ENCODE measurements at places on chromosomes 7 and 10.

- DNase-seq = no peak
These were observed 12.0 kb upstream of the NRCAM start for GRCh38 chr7:108468246-108468645.

DNA sequence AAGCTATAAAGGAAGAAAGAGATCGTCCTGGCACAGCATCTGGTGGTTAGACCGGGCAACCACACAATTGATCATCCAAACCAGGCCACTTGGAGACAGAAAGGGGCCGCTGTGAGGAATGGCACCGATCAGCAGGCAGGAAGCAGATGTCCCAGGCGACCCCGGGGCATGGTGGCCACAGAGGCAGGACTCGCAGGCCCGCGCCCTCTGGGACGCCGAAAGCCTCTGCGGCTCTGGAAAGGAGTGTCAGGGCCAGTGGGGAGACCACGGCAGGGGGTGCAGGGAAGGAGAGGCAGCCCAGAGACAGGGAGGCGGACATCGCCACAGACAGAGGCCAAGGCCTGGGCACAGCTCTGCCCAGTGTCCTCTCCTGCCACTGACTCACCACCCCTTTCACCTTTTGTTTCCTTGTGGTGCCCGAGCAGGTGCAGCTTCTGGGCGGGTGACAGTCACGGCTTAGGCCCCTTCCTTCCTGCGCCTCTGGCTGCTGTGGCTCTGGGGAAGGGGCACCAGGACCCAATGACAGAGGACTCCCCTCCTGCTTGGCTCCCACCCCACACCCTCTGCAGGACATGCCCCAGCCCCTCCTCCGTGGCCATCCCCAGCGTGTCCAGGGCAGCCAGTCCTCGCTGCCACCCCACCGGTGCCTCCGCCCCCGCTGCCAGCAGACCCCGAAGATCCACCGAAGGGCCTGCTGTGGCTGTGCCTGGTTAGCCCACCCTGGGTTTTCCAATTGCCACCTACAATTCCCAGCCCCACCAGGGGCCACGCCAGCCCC, 10.9 kb downstream of the STK32C start:
- no peak for DNase-seq

DNA sequence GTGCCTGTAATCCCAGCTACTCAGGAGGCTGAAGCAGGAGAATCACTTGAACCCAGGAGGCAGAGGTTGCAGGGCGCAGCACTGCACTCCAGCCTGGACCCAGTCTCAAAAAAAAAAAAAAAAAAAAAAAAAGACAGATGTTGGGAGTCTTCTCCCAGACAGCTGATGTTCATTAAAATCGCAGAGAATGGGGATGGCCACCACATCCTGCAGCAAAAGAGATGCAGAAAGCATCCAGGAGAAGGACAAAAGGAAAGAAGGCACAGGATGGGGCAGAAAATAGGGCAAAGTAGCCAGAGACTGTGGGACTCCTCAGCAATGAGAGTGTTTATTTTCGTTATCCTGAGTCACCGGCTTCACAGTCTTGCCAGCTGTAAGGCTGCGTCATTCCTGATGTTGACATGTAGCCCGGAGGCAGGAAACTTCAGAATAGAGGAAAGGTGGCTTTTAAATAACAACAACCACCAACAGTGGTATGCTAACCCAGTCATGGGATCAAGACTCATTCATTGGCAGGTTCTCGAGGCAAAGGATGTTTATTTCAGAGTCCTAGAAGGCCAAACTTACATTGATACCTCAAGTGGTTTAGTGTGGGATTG, 149.5 kb upstream of the SVIL start:
- no peak for DNase-seq

DNA sequence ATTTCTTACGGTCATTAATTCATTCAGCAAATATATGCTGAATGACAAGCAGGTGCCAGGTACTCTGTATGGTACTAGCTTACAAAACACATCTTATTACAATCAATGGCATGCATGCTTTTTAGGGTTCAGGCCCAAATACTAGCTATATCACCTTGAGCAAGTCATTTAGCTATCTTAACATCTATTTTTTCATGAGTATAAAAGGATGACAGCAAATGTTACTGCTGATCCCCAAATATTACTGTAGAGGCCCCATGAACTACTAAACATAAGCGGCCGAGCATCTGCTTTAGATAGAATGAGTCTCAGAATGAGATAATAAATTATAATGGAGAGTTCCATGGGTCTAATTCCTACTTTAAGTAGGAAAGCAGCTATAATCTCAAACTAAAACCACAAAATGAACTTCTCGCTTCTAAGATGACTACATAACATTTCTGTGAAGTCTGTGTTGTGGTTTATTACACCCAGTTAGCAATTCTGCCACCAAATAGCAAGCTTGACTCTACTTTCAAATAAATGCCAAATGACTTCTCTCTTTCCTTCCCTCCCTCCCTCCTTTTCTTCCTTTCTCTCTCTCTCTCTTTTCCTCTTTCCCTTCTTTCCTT, 113.7 kb upstream of the LRRN3 start:
- no peak for DNase-seq

GRCh38 chr10:43254881-43255633, 11.8 kb downstream of the RASGEF1A start:
- DNase-seq = no peak

DNA sequence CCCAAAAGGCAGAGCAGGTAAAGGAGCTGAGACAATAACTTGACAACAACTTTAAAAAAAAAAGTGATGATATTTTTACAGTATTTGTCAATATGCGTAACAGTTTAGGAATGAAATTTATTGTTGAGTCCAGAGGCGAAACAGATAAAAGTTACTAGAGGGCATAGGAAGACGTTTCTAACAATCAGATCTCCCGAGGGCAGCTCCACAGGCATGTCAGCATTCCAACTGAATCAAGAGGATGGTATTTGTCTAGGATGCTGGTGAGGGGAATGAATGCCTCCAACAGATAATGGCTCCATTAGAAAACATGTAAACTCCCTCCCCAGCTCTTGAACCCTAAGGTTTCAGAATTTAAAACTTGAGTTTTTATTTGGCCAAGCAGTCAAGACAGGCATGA, 733.9 kb upstream of the SORCS1 start:
- DNase-seq = no peak

DNA sequence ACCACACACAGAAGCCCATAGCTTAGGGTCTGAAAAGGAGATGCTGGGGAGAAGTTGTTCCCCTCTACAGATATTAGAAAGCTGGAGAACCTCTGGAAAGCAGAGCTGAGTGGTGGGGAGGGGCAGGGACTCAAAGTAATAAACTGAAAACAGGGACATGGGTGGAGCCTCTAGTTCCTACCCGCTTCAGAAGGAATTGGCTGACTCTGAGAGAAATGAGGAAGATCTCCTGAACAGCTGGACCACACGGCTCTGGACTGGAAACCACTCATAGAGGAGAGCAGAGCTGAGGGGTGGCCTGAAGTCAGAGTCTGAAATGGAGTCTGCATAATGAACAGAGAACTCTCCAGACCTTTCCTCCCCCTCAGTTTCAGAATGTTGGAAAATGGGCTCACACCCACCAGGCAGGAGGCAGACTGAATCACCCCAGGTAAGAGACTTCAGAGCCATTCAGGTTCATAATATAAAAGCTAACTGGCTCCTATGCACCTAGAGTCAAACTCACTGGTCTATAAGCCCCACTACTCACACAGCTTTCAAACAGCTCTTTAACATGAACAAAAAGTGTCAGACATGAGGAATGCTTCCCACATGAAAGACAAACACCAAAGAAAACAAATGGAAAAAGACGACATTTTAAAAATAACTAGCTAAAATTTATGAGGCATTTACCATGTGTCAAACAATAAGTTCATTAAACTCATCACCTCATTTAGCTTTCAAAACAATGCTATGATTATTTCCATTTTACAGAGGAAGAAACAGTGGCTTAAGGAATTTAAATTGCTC, 68.1 kb downstream of the RNF216 start:
- no peak for DNase-seq

- DNase-seq = no peak
These were observed 37.3 kb downstream of the TMEM60 start for GRCh38 chr7:77760809-77761453.

- DNase-seq = no peak
These were observed 16.1 kb downstream of the TARP start for GRCh38 chr7:38257350-38257677.

DNA sequence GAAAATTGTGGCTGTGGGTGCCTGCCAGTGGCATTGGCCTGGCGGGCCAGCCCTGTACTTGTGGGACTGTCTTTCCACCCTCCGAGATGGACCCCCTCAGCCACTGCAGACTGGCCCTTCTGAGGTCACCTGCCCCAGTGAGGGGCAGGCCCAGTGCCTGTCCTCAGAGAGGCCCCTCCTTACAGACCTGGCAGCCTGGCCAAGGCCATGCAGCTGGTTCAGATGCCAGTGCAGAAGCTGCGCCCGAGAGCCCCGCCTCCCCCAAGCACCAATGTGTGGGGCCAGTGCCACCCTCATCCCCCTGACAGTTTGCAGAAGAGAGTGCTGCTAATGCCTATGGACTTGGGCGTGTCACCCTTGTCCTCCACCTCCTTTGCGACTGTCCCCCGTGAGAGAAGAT, 10.0 kb downstream of the ZNF316 start:
- no peak for DNase-seq

GRCh38 chr7:157854066-157854891, 517.5 kb downstream of the DNAJB6 start:
- DNase-seq = no peak

GRCh38 chr7:41113719-41114118, 589.2 kb downstream of the INHBA start:
- no peak for DNase-seq

DNA sequence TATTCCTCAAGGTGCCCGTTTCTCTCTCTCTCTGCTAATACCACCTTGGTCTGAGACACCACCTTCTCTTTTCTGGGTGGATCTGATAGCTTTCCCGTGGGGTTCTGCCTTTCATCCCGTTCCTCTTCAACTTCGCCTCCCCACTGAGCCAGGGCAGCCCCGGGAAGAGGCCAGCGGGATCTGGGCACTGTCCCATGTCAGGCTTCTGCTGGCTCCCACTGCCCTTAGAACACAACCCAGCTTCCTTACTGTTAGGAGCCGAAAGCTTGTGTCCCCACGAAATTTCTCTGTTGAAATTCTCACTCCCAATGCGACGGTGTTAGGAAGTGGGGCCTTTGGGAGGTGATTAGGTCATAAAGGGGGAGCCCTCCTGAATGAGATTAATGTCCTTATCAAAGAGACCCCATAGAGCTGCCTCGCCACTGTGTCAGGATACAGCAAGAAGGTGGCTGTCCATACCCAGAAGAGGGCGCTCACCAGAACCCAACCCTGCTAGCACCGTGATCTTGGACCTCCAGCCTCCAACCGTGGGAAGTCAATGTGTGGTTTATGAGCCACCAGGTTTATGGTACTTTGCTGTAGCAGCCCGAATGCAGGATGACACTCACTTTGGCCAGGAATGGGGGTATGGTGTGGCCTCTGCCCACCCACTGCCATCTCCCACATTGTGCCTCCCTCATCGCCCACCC, 79.2 kb downstream of the CAMK1D start:
- no peak for DNase-seq

- no peak for DNase-seq
These were observed 48.4 kb downstream of the UNC5B start for GRCh38 chr10:71260622-71261325.

- DNase-seq = no peak
These were observed 5.2 kb downstream of the ADAP1 start for GRCh38 chr7:949021-949934.

GRCh38 chr10:116620423-116621400, at the start of gene PNLIPRP2:
PNLIPRP2 (plus strand) TSS chr10:116620953.
- DNase-seq = no peak
